Stimulated activated CD8-positive, alpha-beta memory T cell treated with anti-CD3 and anti-CD28 coated beads, Interleukin-7, amount 100 ng/mL, for 1 hour (primary cell): ENCODE measurements at places on chromosomes 3 and 15.

DNA sequence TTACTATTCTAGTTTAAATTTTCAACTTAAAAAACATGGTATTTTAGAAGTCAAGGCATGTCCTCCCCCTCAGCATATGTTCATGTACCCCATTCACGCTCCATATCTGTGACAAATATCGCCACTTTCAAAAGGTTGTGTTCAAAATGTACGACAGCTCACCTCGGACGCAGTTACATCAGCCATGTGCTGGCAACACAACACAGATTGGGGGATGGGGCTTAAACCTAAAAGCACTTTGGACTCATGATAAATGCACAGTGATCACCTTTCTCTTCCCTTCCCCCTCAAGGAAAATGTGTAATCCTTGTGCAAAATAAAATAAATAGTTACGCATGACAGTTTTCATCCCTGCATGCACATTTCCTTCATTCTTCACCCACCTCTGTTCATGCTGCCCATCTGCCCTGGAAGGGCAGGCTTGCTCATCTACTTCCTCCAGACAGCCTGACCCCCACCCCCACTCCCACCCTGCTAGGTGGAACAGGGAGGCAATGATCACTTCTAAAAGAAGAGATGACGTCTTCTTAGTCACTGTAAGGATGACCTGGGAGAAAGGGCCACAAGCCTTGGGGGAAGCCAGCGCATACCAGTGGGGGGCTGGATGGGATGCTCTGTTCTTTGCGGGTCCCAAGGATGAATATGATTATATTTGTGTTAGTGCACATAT is 271.4 kb upstream of the SEMA6D start:
- no peak for DNase-seq

GRCh38 chr3:194952841-194953241 is 267.2 kb downstream of the FAM43A start:
- DNase-seq = no peak

DNA sequence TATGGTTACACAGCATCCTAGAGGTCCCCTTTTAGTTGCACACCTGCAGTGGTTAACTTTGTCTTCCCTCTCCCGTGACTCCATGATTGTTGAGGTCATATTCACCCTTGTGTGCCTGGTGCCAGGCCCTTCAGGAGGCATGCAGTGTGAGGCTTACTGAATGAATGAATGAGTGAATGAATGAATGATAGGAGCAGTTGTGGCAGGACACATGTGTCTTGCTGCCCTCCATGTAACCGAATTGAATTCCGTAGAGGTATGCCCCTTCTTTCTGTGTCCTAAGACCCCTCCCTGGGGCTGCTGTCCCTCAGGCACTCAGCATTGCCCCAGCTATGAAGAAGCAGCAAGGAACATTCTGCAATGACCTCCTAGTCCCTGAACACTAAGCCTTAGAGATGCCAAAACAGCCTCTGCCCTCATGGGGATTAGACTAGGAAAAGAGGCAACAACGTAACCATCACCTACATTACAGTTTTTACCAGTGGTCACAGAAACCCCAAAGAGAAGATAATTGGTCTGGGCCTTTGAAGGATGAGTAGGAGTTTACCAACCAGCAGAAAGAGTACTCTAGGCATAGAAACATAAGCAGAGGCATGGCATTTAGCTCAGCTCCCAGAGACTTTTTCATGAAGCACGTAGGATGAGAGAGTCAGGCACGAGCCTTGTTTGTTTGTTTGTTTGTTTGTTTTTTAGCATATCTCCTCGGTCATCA is 22.5 kb upstream of the CPNE9 start:
- DNase-seq = no peak

DNA sequence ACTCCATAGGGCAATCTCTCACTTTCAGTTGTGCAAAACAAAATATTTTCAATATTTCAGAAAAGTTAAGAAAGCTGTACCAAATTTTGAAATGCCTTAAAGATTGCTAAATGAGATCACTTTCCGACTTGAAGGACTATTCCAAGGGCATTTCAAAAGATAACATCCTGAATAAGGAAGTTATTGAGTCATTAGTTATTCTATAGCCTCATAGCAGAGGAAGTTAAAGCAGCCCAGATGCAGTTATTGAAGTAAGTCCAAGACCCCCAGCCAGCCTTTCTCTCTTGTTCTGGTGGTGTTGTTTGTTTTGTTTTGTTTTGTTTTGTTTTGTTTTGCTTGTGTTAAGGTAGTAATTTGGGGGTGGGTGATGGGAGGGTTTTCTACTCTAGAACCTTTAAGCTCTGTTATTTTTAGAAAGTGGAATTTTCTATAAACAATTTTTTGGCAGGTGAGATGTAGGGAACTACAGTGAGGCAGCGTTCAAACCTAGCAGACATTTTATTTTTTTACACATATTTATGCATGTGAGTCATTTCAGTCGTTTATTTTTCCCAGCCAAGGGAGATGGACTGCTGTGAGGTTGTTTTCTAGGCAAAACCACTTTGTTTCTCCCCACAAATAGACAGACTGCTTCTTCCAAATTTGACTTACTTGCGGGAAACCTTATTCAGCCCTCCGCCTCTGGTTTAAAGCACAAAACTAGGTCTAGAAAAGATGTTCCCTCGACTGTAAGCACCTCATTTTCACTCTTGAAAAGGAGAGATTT is 216.3 kb upstream of the ARPP21 start:
- DNase-seq = no peak

- no peak for DNase-seq
Observed at GRCh38 chr15:77181305-77182074, 110.6 kb upstream of the TSPAN3 start.

DNA sequence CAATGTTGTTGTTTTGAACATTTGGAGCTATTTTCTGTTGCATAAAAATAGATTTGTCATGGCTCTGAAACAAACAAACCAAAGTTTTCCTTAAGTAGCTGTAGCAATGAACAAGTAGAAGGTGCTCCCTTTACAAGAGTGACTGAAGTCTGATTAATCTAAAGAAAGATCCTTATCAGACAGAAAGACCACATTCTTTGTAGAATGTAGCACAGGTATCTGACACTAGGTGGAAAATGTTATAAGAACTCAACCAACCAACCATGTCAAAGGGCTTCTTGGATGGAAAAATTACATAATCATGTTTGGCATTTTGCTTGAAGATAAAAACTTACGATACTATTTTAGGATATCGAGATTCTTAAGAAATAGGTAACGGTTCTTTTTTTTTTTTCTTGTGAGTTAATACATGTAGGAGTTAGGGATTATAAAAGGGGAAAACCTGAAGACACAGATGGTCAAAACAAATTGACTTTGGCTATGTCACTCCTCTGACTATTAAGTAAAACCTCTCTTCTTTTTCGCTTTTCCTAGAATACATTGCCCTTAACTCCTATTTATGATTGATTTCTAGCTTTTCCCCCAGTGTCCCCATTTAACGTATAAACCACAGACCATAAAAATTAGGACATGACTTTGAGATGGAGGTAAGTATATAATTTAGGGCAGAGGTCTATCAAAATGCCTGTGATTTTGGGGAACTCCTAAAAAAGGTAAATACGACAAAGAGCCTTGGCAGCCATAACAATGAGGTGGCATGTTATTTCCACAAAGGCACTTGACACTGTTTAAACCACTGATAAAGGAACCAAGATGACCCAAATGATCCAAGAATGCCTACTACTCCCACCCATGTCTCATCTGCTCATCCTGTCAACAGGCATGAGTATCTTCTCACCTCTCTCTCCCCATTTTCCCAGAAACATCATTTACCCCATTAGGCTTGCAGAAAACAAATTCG is 72.0 kb downstream of the CCR4 start:
- DNase-seq = no peak

DNA sequence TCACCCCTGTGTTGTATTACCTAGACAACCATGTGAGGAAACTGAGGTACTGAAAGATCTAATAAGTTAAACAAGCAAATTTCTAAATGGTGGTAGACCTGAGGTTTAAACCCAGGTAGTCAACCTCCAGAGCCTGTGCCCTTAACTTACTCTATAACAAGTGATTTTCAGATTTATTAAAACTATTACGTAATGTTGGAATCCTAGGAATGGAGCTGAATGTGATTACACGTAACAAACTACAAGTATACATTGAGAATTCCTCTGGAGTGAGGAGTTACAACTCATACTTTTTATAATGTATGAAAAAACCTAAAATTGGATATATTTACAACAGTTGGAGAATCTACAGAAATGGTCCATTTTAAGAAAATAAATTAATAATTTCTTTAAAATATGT is 18.0 kb downstream of the FAM98B start:
- DNase-seq = no peak

DNA sequence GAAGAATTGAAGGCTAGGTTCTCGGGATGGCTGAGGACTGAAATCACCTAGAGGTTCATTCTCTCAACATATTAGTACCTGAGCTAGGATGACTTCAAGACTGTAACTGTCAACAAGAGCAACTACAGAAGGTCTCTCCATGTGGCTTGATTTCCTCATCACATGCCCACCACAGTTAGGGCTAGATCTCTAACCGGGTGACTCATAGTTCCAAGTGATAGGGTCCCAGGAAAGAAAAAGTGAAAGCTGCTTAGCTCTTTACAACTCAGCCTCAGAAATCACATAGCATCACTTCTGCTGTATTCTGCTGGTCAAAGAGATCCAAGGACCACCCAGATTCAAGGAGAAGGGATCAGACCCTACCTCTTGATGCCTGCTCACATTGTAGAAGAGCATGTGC is 165.4 kb upstream of the AGTR1 start:
- DNase-seq = no peak

DNA sequence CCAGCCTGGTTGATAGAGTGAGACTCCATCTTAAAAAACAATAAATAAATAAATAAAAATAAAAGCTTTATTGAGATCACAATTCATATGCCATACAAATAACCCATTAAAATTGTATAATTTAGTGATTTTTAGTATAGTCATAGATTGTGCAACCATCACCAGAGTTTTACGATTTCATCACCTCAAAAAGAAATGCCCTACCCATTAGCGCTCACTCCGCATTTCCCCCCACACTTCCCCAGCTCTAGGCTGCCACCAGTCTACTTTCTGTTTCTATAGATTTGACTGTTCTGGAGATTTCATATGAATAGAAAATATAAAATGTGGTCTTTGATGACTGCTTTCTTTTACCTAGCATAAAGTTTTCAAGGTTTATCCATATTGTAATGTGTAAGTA is 57.0 kb downstream of the ARHGEF26 start:
- DNase-seq = no peak

- DNase-seq = no peak
Observed at GRCh38 chr3:182925330-182925943, 54.9 kb downstream of the DCUN1D1 start.

DNA sequence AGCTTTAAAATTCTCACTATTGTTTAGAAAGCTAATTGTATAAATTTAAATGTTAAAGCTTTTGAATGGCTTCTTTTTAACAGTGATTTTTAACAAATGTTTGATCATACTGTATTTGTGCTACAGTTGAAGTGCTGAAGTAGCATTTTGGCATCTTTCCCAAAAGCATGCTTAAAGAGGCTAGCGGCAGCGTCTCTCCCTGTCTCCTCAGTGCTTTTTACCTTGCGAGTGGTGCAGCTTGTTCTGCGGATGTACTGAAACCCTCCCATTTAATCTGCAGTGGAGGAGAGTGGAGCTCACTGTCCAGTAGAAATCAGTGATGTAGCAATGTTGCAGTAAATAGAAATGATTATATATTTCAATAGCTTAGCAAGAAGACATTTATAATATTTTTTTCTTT is 43.7 kb downstream of the LRRC49 start:
- DNase-seq = no peak

- DNase-seq = no peak
Observed at GRCh38 chr3:50238549-50239026, 2.6 kb downstream of the GNAI2 start.

DNA sequence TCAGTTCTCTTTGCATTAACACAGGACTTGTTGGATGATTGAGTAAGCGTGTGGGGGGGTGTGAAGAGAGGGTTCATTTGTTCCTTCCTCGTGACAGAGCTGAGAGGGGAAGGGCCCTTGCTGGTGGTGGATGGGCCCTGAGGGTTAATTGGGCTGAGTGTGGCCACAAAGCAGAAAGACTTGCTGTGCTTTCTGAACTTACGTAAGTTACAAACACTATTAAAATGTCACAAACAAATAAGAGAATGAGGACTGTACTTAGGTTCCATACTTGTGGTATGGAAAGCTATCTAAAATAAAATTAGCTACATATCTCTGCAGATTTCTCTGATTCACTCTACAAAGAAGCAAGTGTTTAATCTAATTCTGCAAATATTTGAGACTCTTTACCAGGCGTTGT is 231.3 kb downstream of the LPP start:
- no peak for DNase-seq

DNA sequence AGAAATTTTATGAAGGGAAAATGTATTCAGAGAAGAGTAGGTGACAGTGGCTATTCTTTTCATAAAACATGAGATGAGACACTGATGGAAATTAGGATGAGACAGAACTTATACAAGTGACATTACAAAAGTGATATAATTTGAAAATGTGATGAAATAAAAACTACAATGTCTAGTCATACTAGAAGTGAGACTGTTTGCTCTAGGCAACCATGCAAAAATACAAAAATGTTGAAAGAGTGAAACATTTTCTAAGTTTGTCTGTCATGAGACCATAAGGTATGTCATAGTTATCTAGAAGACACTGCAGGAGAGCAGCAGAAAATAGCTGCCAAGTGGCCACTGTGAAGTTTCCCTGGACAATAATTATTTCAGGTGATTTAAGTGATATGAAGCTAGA is 459.5 kb downstream of the DIPK2A start:
- DNase-seq = no peak

DNA sequence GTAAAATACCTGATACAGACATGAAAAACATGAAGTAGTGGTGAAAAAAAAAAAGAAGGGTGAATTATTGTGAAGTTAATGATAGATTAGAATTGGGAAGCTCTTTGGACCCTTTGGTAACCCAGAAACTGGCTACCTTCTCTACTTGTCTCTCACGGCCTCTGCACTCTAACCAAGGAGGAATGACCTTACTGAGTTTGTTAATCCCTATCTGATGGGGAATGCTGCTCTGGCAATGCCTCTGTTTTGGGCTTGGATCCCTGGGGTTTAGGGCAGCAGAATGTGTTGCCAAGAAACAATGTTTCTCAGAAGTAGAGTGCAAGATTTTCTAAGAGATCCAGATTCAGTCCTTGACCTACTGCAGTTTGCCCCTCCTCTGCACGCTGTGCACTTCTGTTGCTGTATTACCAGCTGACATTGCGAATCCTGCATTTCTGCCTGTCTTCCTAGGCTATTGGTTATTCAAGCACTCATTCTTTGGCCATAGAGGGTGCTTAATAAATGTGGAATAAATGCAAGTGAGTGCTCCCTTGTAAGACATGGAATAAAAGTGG is 49.2 kb upstream of the MAP3K13 start:
- no peak for DNase-seq

DNA sequence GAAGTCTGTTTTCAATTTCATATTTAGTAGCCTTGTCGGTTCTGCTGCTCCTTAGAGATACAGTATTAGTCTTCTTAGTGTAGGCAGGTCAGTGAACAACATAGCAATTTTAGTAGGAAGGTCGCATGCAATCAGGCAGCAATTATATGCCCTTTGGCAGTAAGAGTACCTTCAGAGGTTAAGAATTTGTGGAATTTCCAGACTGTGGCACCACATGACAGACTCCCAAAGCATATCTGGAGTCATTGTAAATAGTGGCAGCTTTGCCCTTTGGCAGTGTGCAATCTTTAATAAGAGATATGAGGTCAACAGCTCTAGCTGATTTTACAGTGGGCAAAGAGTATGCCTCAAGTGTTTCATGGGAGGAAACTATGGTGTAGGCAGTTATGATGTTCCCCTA is 1532.5 kb upstream of the CADM2 start:
- no peak for DNase-seq
